ENCODE measurements at places on chromosomes 3 and 15.

DNA sequence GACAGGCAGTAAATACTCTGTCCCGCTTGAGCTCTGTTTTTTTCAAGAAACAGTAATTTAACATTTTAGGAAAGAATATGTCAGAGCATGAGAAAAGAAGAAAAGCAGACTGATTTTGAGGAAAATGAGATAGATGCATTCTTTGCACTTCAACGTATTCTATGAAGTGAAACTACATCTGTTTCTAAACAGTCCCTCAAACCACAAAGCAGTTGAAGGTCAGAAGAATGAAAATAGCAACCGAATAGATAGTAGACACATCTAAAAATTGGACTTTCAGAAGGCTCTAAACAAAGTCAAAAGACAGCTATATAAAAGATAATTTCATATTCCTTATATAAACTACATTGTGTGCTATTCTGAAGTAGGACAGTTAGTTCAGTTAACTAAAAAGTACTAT lies 172.6 kb upstream of the LRRC3B start:
- no peak for DNase-seq

DNA sequence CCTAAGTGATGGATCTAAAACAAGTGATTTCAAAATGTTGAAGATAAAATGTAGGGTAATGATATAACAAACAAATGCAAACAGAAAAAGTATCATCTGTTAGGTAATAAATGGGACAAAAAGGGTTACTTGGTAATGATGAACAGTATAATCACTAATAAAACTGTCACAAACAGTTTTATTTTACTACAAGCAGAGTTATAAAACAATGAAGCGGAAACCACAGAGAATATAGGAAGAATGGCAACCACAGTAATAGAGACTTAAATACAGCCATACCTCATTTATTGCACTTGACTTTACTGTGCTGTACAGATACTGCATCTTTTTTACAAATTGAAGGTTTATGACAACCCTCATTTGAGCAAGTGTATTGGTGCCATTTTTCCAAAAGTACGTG lies 52.8 kb downstream of the HERC1 start:
- no peak for DNase-seq

GRCh38 chr3:140394488-140395133 lies 283.3 kb upstream of the TRIM42 start:
- DNase-seq: no peak

GRCh38 chr3:151395806-151396205 lies 11.3 kb upstream of the P2RY12 start:
- no peak for DNase-seq

DNA sequence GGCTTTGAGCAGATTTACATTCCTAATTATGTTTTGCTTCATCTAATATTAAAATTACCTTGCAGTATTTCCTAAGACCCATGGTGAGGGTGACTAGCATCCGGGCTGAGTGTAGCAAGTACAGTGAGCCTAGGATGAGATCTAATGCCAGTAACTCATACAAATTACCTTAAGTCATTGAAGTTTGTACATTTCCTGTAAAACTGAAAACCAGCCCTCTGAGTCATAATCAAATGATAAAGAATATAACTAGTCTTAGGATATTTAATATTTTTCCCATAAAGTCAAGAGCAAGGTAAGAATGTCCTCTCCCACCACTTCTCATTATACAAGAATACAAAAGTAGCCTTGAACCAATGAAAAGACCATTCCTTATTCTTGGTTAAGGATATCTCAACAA lies 54.8 kb upstream of the CHRM5 start:
- DNase-seq: no peak

GRCh38 chr15:76235186-76235826 lies 76.0 kb downstream of the ETFA start:
- DNase-seq: peak; percentile 41

DNA sequence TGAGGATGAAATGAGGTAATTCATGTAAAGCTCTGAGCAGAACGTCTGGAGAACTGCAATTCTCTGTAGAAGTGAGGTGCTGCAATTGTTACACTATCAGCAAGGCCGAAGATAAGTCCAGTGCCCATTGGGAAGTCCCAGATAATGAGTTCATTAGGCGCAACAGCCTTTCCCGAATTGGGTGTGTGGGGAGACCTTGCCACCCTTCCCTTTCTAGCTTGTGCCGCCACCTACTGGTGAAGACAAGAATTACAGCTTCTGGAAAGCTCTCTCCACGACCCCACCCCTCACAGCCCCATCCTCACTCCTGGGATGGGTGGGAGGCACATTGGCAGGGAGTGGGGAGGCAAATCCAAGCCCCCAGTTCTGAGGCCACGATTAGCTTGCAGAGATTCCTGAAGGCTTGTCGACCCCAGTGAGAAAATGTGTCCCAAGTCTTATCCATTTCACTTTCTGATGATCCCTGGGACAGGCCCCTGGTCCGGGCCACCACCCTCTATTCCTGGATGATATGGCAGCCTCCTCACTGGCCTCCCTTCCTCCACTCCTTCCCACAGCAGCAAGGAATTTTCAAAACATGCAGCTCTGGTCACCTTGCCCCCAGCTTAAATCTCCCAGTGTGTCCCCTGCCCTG lies 36.4 kb downstream of the FAM3D start:
- DNase-seq: peak; percentile 63

DNA sequence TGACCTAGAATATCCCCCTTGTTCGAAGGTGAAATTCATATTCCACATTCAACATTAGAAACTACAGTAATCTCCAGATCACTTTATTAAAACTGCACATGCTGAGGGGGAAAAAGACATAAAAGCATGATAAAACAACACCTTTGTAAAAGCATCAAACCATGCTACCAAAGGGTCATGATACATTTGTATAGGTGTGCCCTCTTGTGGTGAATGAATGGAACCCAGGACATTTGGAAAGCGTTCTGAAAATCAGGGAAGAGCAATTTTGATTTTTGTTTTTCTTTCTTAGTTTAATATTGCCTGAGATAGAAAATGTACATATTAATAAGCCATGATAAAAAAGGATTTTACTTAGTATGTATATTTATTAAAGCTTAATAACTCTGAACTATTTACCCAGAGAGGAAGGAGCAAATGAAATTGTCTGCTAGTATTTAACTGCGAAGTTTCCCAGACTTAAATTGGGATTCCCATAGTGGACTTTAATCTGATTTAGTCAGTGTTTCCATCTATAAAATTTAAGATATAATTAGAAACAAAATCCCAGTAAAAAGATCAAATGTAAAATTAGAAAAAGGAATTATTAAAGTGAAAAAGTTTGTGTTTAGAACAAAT lies 105.8 kb upstream of the ARL6 start:
- DNase-seq: no peak

- DNase-seq: no peak
Observed at GRCh38 chr3:122620399-122620798, 42.9 kb downstream of the PARP15 start.

DNA sequence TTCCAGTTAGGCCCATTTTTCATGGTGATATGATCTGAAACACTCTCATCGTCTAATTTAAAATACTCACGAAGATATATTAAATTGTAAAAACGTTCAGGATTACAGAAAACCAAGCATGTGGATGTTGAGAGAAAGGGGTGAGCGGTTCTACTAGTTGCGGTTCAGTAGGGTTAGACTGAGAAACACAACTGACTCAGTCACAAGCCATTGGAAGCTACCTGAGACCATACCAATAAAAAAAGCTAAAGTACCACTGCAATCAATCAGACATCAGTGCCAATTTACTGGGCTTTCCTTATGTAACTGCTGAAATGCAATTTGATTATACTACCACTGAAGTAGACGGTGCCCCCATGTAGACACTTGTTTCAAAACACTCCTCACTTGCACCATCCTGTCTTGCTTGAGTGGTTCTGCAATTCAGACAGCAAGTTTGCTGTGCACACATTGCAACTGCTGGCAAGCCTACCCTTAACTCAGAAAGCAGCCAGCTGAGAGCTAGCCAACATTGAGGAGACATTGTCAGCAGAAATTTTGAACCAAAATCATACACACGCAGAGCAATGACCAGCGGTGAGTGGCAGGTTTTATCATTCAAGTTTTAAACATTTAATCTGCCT lies 368.7 kb upstream of the ARHGEF26 start:
- no peak for DNase-seq

DNA sequence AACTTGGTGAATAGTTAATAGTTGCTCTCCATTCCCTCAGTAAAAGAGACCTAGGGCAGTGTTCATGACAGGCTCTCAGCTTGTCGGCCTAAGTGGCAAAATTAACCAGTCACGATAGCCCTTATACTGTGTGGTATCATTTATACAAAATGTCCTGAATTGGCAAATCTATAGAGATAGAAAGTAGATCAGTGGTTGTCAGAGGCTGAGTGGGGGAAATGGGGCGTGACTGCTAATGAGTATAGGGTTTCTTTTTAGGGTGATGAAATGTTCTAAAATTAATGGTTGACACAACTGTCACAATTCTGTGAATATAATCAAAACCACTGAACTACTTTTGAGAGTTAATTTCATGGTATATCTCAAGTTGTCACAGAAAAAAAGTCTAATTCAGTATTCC lies 20.9 kb downstream of the ARIH1 start:
- no peak for DNase-seq

DNA sequence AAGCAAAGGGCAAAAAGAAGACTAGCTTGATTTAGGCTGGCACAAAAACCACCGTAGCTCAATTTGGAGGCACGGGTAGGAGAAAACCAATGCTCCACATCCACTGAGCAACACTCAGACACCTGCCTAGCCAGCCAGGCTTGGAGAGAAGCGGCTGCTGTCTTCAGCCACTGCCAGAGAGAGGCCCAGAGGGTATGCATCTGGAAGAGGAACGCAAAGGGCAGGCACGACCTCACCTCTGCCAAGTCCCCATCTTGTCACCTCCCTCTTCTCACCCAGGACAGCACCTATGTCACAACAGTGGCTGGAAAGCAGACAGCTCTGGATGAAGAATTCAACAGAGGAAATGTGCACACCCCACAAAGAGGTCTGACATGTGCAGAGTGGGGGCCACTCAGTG lies 93.5 kb downstream of the ADAMTS17 start:
- DNase-seq: no peak

GRCh38 chr3:185958626-185959025 lies 20.8 kb upstream of the TRA2B start:
- no peak for DNase-seq

DNA sequence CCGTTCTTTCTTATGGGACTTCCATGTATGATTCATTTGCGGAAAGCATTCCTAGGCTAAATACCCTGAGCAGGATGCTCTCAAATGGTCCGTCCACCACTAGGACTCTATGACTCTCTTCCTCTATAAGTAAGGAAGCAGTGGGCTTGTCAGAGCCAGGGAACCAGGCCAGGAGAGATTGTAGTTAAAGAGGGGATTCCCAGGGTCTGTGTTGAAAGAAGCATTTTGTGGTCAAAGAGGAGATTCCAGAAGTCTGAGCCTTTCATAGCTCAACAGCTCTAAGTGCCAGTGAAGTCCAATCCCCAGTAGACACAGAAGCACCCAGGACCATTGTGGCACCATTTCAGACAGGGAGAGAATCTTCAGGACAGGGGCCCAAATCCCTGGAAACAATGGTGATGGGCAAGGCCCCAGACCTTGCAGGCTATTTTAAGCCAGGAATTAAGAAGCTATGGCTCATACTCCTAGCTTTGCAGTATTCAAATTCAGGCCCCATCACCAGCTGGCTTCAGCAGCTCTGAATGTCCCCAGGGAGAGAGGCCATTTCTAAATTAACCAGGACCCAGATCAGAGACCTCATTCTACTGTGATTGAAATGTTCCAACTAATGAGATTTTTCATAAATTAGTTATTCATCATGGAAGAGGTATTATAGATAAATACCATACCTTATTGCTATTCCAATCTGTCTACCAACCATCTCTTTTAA lies 81.7 kb downstream of the CD47 start:
- no peak for DNase-seq

- no peak for DNase-seq
Observed at GRCh38 chr3:144114767-144115166, 143.1 kb downstream of the DIPK2A start.

GRCh38 chr15:63344731-63345390 lies 36.8 kb downstream of the CA12 start:
- DNase-seq: no peak

- no peak for DNase-seq
Observed at GRCh38 chr3:76527773-76528172, 512.1 kb upstream of the ROBO2 start.

GRCh38 chr15:56394909-56395308 lies 29.7 kb downstream of the TEX9 start:
- DNase-seq: no peak

- DNase-seq: no peak
Observed at GRCh38 chr3:174342941-174343501, 516.1 kb upstream of the NAALADL2 start.

- no peak for DNase-seq
Observed at GRCh38 chr3:43496740-43497375, 125.0 kb downstream of the ANO10 start.

GRCh38 chr15:92655178-92655995 lies at the start of gene FAM174B:
TSS of gene FAM174B (minus strand) at chr15:92655775.
- DNase-seq: no peak

DNA sequence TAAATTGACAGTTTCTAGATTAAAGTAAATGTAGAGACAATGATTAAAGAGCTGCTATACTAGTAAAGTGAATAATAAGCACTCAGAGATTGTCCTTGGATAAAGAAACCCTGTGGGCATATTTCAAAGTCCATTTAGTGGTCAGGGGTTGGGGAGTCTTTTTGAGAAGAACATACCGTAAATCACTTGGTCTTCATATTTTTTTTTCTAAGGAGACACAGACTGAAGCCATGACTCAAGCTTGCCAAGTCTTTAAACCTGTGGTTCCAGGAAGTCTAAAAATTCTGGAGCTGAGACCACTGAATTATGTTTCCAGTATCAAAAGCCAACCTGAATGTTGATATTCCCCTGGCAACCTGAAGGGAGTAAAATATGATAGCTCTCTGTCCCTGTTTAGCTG lies 171.0 kb downstream of the TPRG1 start:
- DNase-seq: no peak

DNA sequence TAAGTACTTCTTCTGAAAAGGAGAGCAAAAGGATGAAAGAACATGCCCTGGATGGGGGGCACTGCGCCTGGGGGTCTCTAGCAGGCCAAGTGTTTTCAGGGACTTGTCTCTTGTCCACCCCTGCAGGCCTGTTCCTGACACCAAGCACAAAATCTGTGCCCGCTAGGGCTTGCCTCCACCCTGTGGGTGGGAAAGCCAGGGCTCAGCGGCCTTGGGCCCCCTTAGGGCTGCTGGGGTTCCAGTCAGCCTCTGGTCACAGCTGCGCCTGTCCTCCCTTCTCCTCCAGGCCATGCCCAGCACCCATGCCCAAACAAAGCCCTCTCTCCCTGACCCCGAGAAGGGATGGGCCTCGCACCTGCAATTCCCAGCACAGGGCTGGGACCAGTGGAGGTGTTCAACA lies 71.1 kb upstream of the TRPM1 start:
- no peak for DNase-seq

DNA sequence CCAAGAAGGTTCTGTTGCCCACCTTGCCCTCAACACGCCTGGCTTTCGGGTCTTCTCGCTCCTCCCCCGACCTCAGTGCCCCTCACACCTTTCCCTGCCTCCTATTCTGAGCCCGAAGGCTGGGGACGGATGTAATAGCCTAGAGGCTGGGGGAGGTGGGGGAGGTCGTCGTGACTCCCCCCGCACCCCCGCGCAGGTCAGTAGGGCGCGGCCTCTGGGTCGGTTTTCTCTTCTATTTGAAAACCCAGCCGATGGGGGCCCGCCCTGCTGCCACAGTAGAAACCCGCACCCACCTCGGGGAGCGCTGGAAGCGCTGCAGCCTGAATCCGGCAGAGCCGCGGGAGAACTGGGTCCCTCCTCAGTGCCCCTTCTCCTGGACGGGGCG lies 1.0 kb upstream of the RBPMS2 start:
- no peak for DNase-seq

GRCh38 chr15:49155834-49156627 lies 632 bp upstream of the COPS2 start:
- no peak for DNase-seq

- DNase-seq: no peak
Observed at GRCh38 chr3:98994128-98994762, 92.8 kb upstream of the DCBLD2 start.
